Stimulated activated CD4-positive, alpha-beta T cell treated with anti-CD3 and anti-CD28 coated beads, Interleukin-1b, Interleukin-23, amount 100 ng/mL, for 4 hours (primary cell): ENCODE measurements at places on chromosomes 2 and 18.

GRCh38 chr2:237866101-237866621 is 6.7 kb downstream of the RAMP1 start:
- DNase-seq: no peak

GRCh38 chr2:131041402-131042147 is 51.7 kb downstream of the FAM168B start:
- no peak for DNase-seq

- no peak for DNase-seq
Measured at GRCh38 chr2:67888351-67889005, 174.3 kb downstream of the C1D start.

- no peak for DNase-seq
Measured at GRCh38 chr18:32920796-32921787, 148.3 kb upstream of the KLHL14 start.

DNA sequence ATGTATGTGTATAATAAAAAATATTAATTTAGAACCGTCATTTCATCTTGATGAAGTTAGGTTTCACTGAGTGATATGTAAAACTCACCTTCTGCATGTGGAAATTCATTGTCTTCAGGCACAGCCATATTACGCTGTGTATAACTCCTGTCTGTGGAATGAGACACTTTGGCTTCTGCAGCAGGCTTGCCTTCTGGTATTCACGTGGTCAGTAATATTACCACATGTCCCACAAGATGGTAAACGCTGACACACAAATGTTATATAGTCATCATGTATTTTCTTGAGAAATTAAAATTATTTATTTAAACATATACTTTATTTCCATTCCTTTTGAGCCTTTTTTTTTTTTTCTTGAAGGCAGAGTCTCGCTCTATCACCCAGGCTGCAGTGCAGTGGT is 25.1 kb upstream of the AAK1 start:
- no peak for DNase-seq

DNA sequence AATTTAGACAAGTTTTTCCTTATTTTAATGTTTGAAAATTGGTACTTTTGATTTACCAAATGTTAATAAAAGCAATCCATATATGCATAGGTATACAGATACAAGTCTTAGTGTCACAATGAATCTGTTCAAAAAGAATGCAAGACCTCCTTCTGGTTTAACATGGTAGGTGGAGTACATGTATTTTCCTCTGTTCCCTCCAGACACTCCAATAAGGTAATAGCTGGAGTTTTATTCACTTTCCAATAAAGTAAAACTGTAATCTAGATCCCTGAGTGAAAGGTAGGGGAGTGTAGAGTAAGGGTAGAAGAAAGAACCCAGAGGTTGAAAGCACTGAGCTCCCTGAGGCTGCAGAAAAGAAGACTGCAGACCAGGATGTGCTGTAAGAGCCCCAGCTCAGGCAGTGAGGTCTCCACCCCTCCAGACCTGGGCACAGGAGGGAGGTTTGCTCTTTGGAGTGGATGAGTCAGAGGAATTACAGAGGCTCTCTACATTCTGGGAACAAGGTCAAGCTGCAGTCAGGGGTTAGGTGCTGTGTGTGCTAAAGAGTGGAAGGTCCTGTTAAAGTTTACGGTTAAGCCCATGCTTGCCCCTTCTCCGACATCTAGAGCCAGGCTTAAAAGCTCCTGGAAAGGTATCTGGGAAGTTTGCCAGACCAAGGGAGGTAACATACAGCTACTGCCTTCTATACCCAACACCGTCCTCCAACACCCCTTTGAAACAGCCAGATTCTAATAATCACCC is 27.6 kb upstream of the STAT1 start:
- DNase-seq: no peak

DNA sequence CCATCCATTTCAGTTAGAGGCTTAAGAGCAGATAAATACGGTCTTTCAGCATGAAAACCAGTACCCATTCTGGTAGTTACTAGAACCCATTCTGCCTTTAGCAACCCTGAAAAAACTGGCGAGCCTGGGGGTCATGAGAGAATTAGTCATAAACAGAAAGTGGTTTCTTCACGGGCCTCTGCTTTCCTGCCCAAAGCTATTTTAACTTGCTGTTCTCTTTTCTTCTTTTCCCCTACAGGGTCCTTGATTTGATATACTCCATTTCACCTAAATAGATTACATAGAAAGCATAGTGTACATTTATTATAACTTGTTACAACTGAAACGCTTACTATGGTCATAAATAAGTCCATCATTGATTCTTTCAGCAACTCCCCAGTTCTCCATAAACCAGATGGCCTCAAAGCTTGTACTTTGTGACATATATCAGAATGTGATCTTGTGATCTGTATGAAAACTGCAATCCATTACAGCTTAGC is 48.3 kb downstream of the WDFY1 start:
- no peak for DNase-seq

DNA sequence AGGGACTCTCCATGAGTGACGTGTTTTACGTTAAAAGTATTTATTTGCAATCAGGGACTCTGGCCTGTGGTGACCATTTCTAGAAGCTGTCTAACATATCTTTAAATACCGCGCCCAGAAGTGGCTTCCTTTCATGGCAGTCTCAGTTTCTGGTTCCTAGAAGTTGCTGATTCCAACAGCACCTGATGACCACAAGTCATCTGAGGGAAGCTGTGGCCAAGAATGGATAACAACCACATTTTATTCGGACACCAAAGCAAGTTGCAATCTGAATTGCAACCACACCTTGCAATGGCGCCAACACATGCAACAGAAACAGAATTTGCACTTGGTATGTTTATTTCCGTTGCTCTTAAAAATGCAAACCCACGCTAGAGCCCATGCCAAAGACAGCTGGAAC is 33.1 kb downstream of the MEX3C start:
- DNase-seq: no peak

GRCh38 chr2:177075254-177075653 is 137.3 kb upstream of the HNRNPA3 start:
- no peak for DNase-seq

DNA sequence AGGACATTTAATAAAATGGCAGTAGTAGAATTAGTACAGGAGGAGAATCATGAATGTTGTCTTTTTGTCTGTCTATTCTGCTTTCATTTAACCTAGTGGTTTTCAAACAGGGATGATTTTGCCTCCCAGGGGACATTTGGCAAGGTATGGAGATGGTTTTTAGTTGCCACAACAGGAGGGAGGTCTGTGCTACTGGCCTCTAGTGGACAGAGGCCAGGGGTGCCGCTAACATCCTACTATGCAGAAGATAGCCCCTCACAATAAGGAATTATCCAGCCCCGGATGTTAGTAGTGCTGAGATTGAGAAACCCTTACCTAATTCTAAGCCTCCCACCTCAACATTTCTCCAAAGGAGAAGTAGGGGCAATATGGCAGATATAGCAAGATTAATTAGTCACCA is 18.3 kb downstream of the FASTKD2 start:
- no peak for DNase-seq

DNA sequence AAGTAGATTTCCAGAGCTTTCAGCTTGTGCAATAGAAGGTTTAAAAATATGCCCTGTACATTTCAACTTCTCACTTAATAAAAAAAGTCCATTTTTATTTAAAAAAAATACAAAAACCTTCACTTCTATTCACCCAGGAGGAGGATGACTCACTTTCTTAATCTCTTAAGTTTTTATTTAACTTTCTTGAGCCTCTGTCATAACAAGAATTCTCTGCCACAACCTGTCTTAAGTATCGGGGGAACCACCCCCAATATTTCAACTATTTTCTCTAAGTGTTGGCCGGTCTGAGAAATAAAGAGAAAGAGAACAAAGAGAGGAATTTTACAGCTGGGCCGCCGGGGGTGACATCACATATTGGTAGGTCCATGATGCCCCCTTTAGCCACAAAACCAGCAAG is 58.4 kb downstream of the LRATD1 start:
- no peak for DNase-seq
